ENCODE measurements at places on chromosomes 11 and 22.
A peak's percentile ranks its signal among the peaks of the same experiment; 100 is the strongest.

DNA sequence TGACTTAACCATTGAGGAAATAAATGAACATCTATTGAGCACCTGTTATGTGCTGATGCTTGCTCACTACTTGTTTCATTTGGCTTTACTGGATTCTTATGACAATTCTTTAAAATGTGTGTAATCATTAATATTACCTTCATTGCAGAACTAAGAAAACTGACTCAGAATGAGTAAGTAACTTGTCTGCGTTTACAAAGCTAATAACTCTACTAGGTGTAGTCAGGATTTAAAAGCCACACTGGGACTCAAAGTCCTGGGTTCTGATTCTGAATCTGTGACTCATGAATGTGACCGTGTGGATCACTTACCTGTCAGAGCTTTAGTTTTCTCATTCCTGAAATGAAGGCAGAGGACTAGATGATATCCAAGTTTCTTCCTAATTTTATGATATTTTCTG lies 23.4 kb upstream of the KIRREL3 start:
- no peak for DNase-seq

DNA sequence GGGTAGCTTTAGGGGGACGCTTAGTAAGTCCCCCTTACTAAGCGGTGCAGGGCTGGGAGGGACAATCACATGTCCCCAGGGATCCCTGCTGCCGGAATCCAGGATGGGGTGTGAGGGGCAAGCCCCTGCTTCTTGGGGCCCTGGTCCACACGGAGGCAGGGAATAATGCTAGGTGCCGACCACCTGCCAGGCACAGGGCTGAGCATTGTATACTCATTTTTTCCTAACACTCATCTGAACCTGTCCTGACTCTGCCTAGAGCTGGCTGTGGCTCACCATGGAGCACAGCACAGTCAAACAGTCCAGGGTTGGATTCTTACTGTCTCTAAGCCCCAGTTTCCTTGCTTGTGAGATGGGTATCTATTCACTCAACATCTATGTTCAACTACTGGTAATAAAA lies 1.4 kb upstream of the LTBP3 start:
- DNase-seq: no peak

- DNase-seq: no peak
Observed at GRCh38 chr22:28443526-28443876, 236.1 kb downstream of the TTC28 start.

- DNase-seq: no peak
Observed at GRCh38 chr22:46634011-46634699, 14.0 kb downstream of the GRAMD4 start.

DNA sequence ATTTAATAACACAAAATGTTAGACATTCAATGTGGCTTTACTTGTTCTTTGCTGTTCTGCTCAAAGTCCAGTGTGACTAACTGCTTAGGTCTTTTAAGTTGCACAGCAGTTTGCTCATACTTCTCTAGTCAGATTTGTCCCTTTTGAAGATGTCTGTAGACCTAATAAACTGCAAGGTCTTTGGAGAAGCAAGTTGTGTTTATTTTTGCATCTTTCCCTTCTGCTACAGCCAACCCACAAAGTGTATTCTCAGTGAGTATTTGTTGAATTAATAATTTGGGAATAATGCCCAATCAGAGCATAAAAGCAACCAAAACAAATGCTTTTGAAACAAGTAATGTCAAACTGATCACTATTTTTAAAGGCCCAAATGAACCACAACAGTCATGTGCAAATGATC lies 312.5 kb downstream of the CADM1 start:
- DNase-seq: peak; percentile 22

DNA sequence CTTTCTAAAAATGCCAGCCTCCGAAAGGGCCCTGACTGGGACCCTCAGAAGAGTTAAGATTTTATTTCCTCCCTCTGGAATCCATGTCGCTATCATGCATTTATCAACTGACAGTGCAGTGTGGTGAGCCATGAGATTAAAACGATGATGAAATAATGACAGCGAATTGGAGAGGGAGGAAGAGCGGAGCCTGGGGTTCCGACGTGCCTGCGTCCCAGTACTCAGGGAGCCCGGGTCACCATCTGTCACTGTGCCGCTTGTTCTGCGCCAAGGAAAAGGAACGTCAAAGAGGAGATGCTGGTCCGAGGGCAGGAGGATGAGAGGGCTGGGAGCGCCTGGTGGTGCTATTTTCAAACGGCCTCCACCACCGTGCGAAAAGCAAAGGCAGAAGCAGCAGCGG lies 46.2 kb downstream of the MACROD1 start:
- DNase-seq: no peak

DNA sequence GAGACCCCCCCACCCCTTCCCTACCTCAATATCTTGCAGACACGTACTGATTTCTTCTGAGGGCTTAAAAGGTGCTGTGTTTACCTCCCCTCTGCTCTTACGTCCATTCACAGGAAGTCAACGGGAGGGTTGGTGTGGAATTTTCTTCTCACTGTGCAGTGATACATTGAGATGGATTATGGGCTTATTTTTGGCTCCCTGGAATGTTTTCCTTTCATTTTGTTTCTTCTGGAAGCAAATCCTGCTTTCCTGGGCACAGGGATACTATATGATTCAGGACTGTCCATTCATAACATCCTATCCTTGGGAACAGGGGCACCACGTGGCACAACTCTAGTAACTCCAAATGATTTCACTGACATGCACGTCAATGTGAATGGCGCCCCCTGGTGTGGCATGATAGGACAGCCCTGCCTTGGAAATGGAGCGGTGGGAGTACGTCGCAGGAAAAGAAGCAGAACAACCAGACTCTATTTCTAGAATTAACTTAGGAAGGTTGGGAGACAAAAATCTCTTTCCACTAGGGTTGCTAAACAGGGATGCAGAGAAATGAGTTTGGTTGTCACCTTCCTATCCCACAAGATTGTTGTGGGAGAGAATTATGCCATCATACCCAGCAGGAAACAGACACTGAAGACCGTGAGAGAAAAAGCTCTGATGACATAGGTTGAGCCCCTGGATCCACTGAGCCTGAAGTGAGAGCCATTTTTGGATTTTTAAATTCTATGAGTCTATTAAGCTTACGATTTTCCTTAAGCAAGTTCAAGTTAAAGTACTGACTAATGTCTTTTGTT lies 146.5 kb upstream of the RAG2 start:
- DNase-seq: no peak

- DNase-seq: no peak
Observed at GRCh38 chr22:34855471-34855870, 210.5 kb upstream of the ISX start.

DNA sequence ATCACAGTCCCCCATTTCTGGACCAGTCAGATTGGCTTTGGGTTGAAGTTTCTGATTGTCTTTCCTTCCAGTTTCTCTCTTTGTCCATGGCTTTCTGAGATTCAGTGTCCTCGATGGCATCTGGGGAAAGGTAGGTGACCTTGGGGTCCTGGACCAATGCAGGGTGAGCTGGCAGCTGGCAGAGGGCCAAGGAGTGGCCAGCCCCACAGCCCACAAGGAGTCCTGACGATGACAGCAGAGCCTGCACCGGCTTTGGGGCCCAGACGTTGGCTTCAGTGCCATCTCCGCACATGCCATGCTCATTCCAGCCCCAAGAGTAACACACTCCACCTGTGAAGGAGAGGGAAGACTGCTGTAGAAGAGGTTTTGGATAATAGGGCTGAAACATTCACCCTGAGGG lies 53.5 kb downstream of the KCNC1 start:
- DNase-seq: no peak

GRCh38 chr11:83192606-83193245 lies 786 bp upstream of the ANKRD42 start:
- no peak for DNase-seq

- peak; percentile 47 for DNase-seq
Observed at GRCh38 chr11:83827520-83827919, 541.4 kb upstream of the CCDC90B start.

Data from BJ (cell line).